ENCODE measurements at places on chromosomes 4 and X.

DNA sequence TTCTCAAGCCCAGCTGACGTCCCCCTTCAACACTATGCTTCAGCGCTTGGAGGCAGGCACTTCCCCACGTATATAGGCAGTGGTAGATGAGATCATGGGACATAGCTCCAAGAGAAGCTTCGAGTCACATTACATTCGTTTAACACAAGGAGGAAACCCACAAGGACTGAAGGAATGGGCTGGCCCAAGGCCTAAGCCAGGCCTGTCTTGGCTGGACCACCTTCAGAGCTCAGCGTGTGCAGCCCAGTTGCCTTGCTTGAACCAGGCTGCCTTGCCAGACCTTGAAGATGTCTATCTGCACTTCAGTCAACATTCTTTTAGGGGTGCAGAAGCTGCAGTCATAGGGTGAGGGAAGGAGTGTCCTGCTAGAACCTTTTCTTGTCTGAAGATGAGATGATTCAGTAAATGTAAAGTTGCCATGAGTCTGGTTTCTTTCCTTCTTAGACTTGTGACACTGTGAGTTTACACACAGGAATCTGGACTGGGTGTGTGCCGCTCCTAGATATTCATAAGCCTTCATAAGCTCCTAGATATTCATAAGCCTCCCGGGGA, 144.1 kb upstream of the RBPJ start:
- DNase-seq = no peak

GRCh38 chr4:173793937-173794510, 264.0 kb upstream of the HAND2 start:
- DNase-seq = no peak

DNA sequence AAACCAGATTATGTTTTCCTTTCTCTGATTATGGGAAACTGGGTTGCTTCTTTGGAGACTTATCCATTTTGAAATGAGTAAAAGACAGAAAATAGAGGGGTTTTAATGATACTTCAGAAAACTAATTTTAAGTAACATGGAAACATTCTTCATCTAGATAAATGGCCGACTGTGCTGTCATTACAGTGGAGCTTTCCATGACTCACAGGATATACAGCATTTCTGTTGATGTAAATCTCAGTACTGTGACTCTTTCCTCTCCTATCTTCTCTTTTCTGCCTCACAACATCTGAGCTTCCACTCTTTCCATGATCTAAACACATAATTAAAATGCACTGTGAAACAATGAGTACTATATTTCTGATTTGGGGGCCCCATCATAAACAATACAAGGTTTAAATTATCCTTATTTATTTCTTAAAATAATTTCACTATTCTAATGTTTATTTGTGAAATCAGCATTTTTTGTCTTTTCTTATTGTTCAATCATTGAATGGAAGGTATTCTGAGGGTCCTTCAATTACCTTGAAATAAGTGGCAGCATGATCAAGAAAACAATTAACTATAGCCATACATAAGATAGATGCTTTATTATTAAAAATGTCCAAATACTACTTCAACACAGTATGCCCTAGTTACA, 19.3 kb downstream of the SEC24D start:
- no peak for DNase-seq

GRCh38 chr4:98996056-98996764, 689 bp downstream of the METAP1 start:
- DNase-seq = peak; percentile 29

Measured in NCI-H2029 treated with DMSO at 0.1 percent for 48 hours (cell line).